ENCODE measurements at places on chromosomes 11 and 22. TPM values are rescaled to one million over a fixed set of nuclear protein-coding genes. Genes with fewer than 3 reads are reported as not detected.

Gene ZFTA
- 5.6 TPM for total RNA-seq

Gene VSIG10L2
- not detected for total RNA-seq

Gene SLN
- total RNA-seq = 1.9 TPM

Gene HTR3A
- not detected for total RNA-seq

Gene USP2
- 0.21 TPM for total RNA-seq

Gene SERHL2
- total RNA-seq = 0.62 TPM

Gene IL10RA
- not detected for total RNA-seq

Gene CCDC73
- not detected for total RNA-seq

Gene CASP12
- total RNA-seq = not detected

Gene SLC25A17
- total RNA-seq = 47.3 TPM

Gene OR5L1
- not detected for total RNA-seq

Gene MUC5B
- total RNA-seq = not detected

Gene DUSP18
- 3.4 TPM for total RNA-seq

Gene CHID1
- 65.1 TPM for total RNA-seq

Gene PDGFD
- 4.4 TPM for total RNA-seq

Gene POU2AF3
- total RNA-seq = 2.3 TPM

Gene SPDYC
- total RNA-seq = not detected

Gene SMPD1
- 44.5 TPM for total RNA-seq

Gene GLYATL1B
- not detected for total RNA-seq

Gene CARS1
- 110 TPM for total RNA-seq

Gene NELL1
- 0.02 TPM for total RNA-seq

Gene PRDM10
- total RNA-seq = 2.4 TPM

Gene SNX32
- total RNA-seq = not detected

Gene TKFC
- 15.1 TPM for total RNA-seq

Gene TTLL1
- 3.5 TPM for total RNA-seq

Gene MRGPRX3
- total RNA-seq = not detected

Gene ATF4
- 444 TPM for total RNA-seq

Gene HORMAD2
- not detected for total RNA-seq

Gene PRODH
- not detected for total RNA-seq

Gene DUSP8
- 3.2 TPM for total RNA-seq

Gene NCF4
- not detected for total RNA-seq

Gene THYN1
- 107 TPM for total RNA-seq

Gene PANX2
- 4.2 TPM for total RNA-seq

All from H4 (cell line).